LHCN-M2 (cell line): ENCODE measurements at places on chromosomes 7 and 10. TPM values are rescaled to one million over a fixed set of nuclear protein-coding genes. Genes with fewer than 3 reads are reported as not detected.

The NYAP1 gene
- total RNA-seq, result 0.13 and 0.23 TPM in 2 replicates

The TRIM50 gene
- total RNA-seq, result not detected in 2 replicates

DNA sequence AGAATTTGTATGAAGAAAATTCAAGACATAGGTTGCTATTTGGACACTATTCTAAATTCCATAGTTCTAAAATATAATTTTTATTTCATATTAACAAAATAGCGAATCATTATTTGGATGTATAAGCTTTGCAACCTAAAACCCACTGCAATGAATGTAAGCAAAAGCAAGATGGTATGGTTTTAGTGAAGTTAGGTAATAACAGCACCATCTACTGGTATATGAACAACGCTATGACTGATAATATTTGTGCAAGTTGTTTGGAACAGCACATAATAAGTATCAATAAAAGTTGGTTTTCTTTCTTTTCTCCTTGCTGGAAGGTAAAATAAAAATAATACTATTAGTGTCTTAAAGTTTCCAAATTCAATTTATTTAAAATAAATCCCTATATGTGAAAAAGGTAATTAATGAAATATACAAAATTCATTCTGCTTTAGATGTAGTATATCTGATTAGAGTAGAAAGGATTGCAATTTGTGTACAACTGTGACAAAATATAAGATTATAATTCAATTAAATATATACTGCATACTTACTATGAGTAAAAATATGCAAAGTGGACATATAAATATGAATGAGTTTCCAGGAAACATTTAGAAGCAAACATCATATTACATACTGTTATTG is 79.0 kb upstream of the LSM8 start:
- DNase-seq, result peak; percentile 17

GRCh38 chr7:40673285-40673684 is 538.5 kb downstream of the SUGCT start:
- peak; percentile 79 for DNase-seq

GRCh38 chr7:132463922-132464321 is 112.3 kb downstream of the PLXNA4 start:
- no peak for DNase-seq

- DNase-seq, result no peak
Observed at GRCh38 chr10:52481986-52482555, 168.0 kb downstream of the DKK1 start.
